ENCODE measurements at places on chromosomes 16 and 17.

GRCh38 chr16:48734220-48734619, 124.2 kb upstream of the N4BP1 start:
- no peak for DNase-seq

DNA sequence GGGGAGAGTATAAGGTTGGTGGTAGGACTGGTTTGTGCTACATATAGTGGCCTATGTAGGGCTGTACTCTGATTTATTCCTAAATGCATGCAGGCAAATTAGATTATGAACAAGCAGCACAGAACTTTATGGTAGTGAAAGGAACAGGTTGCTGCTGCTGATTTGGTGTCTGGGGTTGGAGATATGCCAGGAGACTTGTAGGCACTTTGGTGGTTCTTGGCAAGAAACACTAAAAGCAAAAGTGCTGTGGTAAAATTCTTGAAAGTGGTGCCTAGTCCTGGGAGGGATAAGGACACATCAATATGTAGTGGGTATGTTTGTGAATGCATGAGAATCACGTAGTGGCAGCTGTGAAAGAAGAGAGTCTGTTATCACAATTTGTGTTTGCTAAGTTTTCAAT, 2126.0 kb downstream of the TP53TG3F start:
- DNase-seq: no peak

- DNase-seq: no peak
Measured at GRCh38 chr16:525520-526180, 1.9 kb upstream of the CAPN15 start.

DNA sequence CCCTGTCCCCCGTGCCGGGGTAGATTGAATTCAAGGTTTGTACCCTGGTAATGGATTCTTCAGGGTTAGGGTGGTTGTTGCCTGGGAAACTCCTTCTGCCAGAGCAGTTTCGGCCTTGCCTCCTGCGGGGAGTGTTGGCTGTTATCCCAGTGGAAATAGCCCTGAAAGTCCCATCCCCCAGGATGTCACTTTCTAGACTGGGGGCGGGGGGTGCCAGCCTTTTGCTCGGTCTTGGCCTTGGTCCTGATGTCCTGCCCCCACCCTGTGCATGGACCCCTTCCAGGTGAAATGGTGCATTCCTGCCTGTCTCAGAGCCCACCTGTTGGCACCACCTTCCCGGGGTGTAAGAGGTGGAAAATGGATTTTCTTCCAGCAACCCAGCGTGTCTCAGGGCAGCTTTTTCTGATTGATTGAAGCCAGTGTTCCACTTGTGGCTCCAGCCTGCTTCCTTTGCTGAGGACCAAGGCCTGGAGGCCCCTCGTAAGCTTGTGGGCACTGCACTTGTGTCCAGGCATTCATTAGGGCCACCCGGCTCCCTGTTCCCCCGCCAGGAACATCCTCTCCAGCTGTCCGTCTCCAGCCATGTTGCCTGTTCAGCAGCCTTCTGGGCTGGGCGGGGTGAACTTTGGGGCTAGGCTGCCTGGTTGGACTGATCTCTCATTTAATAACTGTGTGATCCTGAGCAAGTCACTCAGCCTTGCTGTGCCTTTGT, 25.6 kb downstream of the MGAT5B start:
- DNase-seq: no peak

- no peak for DNase-seq
Measured at GRCh38 chr17:32445497-32445896, 1.2 kb downstream of the PSMD11 start.

- DNase-seq: no peak
Measured at GRCh38 chr17:47305302-47305923, 18.3 kb upstream of the EFCAB13 start.

DNA sequence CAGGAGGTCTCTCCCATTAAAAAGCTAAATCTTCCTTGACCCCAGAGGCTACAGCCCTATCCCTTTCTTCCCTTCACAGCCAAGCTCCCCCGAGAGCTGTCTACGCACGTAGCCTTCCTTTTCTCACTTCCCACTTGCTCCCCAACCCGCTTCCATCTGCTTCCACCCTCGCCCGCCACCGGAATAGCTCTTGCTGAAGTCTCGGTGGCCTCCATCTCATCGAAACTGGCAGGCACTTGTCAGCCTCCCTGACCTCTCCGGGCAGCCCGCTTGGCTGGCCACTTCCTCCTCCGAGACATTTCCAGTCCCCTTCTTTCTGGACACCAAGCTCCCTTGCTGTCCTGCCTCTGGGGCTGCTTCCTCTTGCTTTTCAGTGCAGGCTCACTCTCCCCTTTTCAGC, 10.7 kb upstream of the EPOP start:
- no peak for DNase-seq

DNA sequence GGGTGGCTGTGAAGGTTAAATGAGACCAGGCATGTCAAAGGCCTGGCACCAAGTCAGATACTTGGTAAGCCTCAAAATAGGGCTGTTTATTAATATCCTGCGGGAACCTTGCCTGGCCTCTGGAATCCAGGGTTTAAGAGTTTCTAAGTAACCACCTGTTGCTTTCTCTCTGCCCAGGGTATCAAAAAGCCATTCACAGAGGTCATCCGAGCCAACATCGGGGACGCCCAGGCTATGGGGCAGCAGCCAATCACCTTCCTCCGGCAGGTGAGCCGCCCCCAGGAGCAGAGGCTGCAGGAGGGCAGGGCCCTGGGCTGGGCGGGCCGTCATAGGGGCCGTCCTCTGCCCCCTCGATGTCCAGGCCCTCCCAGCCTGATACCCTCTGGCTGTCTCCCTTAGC, 13.3 kb downstream of the GPT2 start:
- no peak for DNase-seq

DNA sequence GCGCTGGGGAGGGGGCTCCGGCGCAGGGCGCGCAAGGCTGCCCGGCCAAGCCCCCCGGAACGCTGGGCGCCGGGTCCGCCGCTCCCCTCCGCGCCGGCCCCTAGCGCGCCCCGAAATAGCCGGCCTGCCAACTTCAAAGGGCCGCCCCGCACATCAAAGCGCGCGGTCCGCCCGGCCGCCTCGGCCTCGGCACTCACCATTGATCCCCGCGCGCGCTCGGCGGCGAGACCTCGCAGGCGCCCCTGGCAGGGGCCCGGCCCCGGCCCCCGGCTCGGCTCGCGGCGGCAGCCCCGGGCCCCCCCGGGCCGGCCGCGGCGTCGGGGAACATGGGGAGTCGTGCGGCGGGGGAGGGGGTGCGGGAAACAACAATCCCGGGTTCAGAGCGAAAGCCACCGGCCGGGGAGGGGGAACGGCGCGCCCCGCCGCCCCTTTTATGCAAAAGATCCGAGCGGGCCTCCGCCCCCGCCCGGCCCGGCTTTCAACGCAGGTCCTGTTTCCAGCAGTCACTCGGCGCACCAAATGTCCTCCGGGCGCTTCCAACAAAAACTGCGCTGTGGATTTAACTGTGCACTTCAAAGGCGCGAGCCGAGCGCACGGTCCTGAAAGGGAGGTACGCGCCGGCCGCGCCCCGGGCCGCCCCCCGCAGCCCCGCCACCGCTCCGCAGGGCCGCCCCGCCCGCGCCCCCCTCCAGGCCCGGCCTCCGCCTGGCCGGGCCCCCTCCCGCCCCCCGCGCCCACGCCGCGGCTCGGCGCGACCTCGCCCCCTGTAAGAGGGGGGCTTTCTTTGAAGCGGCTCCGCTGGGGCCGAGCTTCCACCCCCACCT, 608 bp downstream of the AXIN2 start:
- DNase-seq: peak; percentile 18

GRCh38 chr16:9481747-9482730, 390.6 kb downstream of the HAPSTR1 start:
- DNase-seq: no peak

- peak; percentile 38 for DNase-seq
Measured at GRCh38 chr17:27455914-27456680, at the start of gene KSR1. Gene KSR1, plus strand, starts transcription at chr17:27456448. Its CDS starts 196 bp downstream, at chr17:27456644.

DNA sequence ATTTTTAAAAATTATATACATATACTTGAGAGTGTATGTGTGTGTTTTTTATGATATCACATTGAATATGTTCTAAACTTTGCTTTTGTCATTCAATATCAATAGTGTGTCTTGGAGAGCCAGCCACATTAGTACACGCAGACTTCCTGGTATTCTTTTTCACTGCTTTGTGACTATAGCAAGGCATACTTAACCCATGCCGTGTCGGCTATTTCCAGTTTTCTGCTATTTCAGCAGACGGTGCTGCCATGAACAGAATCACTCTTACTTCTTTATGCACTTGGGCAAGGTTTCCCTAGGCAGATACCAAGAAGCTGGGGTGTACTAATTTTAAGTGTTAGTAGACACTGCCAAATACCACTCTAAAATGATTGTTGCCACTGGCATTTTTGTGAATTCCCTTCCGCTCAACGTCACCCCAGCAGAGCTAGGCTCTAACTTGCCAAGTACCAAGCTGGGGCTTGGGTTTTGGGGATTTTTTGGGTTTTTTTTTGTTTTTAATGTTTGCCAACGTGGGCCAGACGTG, 134.9 kb downstream of the SOCS1 start:
- no peak for DNase-seq

DNA sequence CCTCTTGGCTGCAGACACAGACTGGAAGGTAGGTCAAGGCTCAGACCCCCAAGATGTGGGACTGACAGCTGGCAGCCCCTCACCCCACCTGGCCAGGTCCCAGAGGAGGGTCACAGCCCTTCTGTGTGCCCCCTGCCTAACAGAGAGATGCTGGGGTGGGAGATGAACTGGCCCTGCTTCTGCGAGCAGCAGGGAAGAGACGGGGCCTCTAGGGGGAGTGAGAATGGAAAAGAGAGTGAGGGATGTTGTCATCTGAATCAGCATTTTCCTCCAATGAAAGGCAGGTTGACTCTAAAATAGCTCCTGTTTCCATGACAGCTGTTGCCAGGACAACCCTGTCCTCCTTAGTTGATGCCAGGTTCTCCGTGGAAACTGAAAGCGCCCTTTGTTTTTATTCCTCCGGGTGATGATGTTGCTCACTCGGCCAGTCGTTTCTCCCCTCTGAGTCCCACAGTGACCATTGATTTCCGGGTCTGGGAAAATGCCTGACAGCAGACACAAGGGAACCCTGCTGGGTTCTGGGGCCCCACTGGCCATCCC, 4.9 kb upstream of the NDRG4 start:
- DNase-seq: peak; percentile 92

GRCh38 chr16:69350536-69351133, 951 bp downstream of the TMED6 start:
- no peak for DNase-seq

DNA sequence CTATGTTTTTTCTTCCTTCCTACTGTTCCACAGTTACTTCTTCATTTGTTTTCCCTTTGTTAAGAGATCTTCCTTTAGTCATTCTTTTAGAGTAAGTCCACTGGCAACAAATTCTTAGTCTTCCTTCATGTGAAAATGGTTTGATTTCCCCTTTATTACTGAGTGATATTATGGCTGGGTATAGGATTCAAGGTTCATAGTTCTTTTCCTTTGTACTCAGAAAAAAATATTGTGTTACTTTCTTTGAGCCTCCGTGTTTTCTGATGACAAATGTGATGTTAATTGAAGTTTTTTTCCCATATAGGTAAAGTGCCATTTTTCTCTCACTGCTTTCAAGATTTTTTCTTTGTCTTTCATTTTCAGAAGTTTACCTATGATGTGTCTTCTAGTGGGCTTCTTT, 283.1 kb upstream of the TBX2 start:
- no peak for DNase-seq

DNA sequence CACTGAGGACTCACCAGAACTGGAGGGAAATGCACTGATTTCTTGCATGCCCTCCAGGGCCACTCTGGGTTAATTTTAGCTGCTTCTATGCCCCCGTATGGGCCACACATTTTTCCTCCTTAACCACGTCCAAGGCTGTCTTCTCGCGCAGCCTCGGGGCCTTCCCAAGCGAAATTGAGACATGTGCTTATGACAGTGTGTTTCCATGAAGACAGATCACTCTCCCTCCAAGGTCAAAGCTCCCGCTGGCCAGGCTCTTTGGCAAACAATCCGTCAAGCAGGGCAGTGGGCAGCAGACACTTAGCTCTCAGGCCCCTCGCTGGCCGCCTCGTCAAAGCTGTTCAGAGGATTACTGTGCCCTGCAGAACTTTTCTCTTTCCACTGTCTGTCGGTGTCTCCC, 243.0 kb upstream of the N4BP1 start:
- DNase-seq: no peak

- no peak for DNase-seq
Measured at GRCh38 chr17:4733073-4733531, 1.9 kb downstream of the MED11 start.

DNA sequence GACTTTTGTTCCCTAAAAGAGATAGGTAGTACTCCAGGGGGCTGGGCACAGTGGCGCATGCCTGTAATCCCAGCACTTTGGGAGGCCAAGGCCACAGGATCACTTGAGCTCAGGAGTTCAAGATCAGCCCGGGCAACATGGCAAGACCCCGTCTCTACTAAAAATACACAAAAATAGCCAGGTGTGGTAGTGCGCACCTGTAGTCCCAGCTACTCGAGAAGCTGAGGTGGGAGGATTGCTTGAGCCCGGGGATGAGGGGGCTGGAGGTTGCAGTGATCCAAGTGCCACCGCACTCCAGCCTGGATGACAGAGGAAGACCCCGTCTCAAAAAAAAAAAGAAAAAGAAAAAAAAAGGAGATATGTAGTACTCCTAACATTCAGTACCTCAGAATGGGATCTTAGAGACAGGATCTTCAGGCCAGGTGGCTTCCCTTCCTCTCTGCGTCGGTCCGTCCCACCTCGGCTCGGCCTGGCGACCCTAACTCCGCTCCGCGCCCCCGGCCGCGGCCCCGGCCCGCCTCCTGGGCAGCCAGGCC, 89.6 kb downstream of the CDC27 start:
- DNase-seq: no peak

- DNase-seq: no peak
Measured at GRCh38 chr17:79792341-79792871, 4.5 kb downstream of the CBX8 start.

DNA sequence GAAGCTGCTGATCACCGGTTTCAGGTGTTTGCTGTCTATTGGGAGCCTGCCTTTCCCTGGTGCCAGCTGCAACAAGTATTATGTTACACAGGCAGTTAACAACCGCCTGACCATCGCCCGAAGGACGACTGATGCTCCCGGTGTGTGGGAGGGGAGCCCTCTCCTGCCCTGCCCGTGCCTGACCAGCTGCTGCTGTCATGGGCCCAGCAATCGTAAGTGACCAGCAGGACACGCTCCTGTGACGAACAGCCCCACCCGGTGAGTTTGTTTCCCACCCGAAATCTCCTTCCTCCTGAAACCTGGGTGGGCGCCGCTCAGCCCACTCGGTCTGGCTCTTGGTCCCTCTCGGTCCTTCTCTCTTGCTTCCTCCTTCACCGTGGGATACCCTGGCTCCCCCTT, 17.9 kb upstream of the UBE2I start:
- DNase-seq: no peak

All from NCI-H1436 treated with DMSO at 0.1 percent for 48 hours (cell line).